ENCODE measurements at places on chromosomes 6 and 20.

DNA sequence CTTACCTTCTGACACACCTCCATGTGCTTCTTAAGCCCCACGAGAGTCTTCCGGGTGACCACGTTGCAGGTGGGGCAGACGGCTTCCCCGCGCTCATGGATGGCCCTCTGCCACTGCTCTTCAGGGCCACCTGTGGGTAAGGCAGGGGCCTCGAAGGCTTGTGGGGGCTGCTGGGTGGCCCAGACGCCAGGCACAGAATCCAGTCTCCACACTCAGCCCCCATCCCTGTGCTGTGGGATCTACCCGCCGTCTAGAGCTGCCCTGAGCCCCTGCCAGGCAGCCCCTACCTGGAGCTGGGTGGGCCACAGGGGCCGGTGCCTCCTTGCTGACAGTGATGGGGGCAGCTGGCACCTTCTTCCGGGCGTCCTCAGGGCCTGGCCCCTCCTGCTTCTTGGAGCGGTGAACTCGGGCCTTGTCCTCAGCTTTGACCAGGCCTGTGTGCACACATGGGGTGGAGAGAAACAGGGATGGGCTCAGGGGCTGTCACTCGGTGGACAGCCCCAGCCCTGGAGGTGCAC lies 5.9 kb downstream of the ZNF512B start:
- no peak for DNase-seq

DNA sequence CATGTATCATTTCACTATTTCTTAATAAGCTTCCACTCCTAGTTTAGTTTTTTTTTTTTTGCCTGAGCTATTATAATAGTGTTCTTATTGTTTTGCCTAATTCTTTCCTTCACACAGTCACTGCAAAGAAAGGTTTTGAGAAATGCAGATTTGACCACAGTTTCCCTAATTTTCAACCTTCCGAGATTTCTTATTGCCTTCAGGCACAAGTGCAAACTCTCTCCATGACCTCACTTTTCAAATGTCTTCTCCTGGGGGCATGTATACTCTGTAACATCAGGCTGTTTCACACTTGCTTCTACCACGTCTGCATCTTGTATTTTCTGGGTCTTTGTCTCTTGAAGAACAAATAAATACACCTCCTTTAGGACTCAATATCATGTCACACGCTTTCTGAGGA lies 339.0 kb upstream of the CITED2 start:
- DNase-seq = no peak

DNA sequence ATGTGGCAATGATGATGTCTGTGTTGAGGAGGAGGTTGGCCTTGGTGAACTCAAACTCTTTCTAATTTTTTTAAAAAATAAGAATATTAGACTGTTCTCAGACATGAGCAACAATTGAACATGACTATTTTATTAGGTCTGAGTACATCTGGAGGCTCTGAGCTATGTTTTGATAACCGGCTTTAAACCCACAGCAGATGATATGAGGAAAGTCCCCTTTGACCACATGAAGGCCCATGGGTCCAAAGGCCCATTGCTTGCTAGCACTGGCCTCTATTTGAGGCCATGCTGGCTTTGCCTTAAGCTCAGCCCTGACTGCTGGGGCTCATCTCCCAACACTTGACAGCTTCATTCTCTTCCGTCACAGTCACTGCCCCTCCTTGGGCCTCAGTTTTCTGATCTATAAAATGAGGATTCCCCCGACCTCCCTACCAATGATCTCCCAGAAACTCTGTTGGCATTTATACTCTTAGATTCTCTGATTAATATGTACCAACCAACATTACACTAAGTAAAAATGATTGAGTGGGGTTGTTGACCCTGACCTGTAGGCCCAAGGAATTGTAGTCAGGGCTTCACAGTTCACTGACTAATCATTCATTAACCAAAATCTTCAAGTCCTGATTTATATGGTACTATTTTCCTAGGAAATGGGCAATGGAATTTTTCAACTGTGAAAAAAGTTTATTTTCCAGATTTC lies 23.9 kb upstream of the TINAG start:
- DNase-seq = no peak

DNA sequence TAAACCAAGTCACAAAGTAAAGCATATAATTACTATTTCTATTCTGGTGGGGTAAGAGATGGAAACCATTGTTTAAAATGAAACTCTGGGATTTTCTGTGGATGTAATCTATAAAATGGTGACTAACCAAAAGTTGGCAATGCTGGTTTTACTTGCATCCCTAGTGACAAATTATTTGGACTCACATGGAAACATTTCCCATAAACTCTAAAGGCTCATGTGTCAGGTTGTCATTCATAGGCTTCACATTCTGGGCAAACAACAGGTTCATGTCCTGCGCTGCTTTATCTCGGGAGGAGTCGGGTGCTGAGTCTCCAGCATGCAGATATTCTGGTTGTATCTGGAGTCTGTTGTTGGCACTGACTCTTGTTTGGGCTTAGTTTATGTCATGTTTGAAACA lies 98.0 kb upstream of the SCP2D1 start:
- no peak for DNase-seq

- no peak for DNase-seq
Measured at GRCh38 chr6:82570083-82570482, 206.5 kb downstream of the TPBG start.

DNA sequence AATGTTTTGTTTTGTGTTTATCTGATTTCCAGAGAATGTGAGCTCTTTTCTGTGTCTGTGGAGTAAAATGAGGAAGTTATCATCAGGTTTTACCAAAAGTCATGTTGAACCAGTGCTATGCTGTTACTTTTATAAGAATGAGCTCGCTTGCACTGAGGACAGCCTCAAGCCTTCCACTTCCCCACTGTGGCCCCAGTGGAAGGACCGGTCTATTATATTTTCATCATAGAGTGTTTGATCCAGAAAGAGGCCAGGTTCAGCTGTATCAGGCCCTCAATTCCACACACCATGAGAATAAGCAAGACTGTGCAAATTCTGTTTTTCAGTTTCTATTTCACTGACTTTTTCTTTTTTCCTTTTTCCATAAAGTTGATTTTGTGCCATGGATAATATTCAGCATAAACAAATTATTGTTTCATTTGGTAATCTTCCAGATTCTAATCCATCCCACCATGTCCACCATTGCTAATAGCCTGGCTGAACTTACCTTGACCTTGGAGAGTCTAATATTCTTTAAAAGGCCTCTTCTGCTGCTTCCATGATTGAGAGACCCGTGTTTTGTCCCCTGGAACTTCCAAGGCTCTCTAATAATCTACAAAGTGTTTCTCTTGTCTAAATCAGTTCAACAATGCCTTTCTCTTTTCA lies 286.2 kb downstream of the THBS2 start:
- no peak for DNase-seq

- DNase-seq = no peak
Measured at GRCh38 chr6:82076916-82077315, 170.6 kb downstream of the IBTK start.

DNA sequence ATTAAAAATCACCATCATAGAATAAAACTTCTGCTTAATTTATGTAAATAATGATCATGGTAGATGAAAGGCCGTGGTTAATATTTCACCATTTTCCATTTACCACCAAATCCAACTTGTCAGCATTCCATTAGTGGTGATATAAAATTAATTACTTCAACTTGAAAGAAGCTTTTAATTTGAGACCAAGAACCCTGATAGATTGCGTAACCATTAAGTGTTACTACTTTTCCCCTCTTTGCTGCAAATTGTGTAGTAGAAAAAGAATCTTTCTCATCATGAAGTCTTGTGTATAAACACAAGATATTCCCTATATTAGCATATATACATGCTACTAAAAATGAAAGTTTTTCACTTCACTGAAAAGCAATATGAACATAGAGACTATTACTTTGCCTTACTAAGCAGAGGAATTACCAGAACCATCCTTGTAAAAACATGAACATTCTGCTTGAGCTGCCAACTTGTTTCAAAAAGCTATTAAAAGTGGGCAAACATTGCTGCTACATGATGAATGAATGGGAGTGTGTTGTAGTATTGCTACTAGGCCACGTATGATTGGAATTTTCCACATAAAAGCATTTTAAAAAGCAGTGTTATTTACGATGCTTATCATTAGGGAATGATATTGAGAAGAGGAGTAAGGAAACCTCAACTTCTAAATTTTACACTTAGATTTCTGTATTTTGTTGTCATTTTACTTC lies 35.0 kb downstream of the STX11 start:
- DNase-seq = no peak

GRCh38 chr20:63417738-63418120 lies 54.7 kb downstream of the KCNQ2 start:
- DNase-seq = no peak

DNA sequence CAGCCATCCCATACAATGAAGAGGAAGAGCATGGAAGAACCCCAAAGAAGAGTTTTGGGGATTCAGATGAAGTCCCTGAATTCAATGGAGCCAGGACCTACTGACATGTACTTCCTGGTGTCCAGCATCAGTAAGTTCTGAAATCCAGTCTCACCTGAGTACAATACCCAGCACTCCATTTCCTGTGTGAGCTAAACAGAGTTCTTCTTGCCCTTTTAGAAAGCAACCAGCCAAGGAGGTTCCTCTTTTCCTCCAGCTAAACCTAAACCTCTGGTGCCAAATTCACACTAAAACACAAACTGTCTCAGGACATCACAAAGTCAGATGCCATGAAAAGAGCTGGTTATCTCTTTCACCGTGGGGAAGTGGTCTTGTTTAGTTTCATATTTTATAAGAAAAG lies 71.5 kb downstream of the PKHD1 start:
- no peak for DNase-seq

- no peak for DNase-seq
Measured at GRCh38 chr6:131060311-131060710, 2.7 kb downstream of the EPB41L2 start.

- no peak for DNase-seq
Measured at GRCh38 chr20:58565461-58566175, 50.4 kb upstream of the APCDD1L start.

GRCh38 chr20:11454966-11455799 lies 462.5 kb upstream of the BTBD3 start:
- no peak for DNase-seq

GRCh38 chr6:37686111-37686510 lies 11.6 kb downstream of the MDGA1 start:
- no peak for DNase-seq

GRCh38 chr20:45592574-45593189 lies 13.6 kb upstream of the WFDC8 start:
- DNase-seq = no peak

- DNase-seq = no peak
Measured at GRCh38 chr6:147055821-147056392, 148.3 kb upstream of the STXBP5 start.

DNA sequence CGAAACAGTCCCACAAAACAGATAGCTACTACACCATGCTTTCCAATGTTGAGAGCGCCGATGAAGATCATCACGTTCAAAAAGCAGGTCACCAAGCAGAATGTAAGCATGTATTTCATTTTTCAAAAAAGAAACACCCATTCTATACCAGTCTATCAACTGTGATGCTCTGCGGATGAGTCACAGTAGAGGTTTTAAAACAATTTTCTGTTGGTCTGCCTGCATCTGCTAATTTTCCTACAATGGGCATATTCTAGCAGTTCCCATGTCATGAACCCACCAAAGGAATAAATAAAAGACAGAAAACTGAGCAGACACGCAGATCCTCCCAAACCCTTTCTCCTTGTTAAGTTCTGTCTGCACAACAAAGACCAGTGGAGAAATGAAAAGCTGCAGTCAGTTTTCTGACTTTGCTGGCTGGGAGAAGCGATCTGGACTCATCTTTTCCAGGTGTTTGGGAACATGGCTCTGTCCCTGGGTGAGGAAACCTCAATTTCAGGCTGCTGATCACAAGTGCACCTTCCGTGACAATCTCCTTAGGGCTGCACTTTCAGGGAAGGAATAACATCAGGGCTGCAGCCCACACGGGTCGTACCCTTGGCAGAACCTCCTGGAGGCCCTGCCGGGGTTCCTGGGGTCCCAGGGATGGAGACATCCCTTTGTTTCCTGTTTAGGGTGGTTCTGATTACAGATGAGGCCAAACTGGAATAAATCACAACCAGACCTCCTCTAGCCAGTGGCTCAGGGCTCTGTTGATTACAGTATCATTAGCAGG lies 200.1 kb downstream of the BMP7 start:
- DNase-seq = no peak

GRCh38 chr6:29726571-29727194 lies 3.4 kb downstream of the HLA-F start:
- no peak for DNase-seq

DNA sequence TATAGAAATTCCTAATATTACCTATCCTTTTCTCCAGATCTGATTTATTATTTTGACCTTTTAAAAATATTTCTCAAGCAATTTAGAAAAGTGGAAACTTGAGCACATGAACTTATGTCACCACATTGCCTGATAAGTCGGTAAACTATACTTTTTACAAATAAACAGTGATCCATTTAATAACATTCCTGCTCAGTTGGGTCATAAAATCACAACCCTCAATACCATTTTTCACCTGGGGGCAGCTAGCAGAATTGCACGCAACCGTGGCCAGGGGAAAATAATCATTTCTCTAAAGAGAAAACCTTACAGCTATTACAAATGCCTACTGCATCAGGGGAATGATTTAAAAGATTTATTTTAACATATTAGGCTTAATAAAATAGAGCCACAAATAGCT lies 614.5 kb downstream of the PHF3 start:
- DNase-seq = no peak

DNA sequence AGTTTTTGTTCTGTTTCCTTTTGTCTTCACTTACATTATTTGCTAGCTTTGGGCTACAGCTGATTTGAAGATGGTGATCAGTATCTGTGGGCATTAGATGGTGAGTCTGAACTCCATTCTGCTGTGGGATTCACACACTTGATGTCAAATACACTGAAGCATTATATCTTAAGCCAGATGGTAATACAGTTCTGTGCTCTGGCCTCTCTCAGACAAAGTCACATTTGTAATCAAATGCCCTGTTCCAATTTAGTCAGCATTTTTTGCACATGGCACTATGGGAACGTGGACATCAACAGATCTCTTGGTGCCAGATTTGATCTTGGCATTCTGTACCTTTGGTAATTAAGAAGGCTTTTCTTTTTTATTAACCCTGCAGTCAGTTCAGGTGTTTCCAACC lies 56.0 kb downstream of the SASH1 start:
- DNase-seq = no peak

DNA sequence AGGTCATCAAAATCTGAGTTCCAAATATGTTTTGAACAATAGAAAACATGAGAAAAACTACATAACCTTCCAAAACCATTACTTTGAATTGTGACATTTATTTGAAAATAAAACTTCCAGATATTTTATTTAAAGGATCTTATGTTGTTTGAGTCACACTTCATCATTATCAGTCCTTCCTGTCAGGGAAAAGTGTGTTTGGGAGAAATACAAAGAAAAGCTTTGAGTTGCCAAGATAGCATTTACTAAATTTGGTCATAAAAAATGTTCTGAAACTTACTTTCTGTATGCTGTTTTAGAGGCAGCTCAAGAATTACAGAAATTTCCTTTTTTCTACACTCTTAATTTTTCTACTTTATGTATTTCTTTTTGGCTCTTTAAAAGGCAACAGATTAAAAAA lies 208.2 kb upstream of the RIN2 start:
- DNase-seq = no peak

DNA sequence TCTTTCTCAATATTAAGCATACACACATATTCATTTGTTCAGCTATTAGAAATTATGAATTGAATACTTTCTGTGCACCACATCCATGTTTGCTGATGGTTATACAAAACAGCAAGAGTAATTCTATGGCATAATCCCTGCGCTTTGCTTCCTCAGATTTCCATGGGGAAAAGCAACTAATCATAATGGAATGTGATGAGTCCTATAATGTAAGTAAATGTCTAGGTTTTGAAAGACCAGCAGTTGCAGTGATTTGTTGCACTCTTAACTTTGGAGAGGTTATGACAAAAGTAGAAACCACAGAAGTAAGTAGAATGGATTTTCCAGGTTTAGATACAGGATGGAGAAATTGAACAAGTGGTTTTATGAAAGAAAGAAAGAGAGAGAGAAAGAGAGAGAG lies 652.1 kb downstream of the CBLN4 start:
- no peak for DNase-seq

Data from stimulated activated CD4-positive, alpha-beta T cell treated with anti-CD3 and anti-CD28 coated beads, Interleukin-1b, Interleukin-23, amount 100 ng/mL, for 1 hour (primary cell).